ENCODE measurements at places on chromosomes 7 and 10.

- no peak for DNase-seq
These were observed 15.5 kb downstream of the WAPL start for GRCh38 chr10:86506062-86506461.

DNA sequence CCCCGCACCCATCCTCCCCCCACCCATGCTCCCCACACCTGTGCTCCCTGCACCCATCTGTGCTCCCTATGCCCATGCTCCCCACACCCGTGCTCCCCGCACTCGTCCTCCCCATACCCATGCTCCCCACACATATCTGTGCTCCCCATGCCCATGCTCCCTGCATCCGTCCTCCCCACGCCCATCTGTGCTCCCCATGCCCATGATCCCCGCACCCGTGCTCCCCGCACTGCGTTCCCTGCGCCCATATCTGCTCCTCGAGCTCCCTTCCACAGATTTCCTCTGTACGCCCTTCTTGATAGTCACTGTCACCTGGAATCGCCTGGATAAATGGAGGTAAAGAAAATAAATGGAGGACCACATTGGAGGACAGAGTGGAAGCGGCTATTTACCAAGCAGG lies 9.9 kb downstream of the DIP2C start:
- no peak for DNase-seq

DNA sequence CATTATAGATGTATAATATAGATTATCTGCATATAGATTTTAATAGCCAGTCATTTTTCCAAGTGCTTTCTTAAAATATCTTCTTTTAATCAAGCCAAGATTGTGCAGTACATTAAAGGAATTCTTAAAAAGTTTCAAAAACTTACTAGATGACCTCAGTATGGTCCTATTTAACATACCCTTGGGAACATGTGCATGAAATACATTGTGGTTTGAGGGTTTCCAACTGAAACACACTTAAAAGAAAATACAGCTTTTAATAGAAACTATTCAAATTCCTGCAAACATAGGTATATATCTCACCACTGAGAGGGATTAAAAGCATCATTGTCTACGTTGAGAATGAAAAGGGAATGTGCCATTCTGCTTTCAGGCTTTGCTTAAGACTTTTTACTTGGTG lies 364.9 kb downstream of the SUGCT start:
- DNase-seq: no peak

DNA sequence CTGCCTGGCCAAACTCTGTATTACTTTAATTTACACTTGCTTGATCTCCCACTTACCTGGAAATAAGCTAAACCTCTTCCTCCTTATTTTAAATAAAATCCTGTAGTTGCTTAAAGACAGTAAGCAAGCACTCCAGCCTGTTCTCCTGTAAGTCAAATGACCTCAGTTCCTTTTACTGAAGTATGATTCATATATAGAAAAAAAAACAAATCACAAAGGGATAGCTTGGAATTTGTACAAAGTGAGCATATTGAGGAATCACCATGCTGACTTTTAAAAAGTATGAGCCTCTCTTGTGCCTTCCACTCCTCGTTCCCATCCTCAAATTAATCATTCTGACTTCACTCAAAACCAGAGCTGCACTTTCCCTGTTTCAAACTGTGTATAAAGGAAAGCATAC lies 52.0 kb downstream of the C10orf90 start:
- no peak for DNase-seq

- DNase-seq: no peak
These were observed 1512.8 kb downstream of the REEP3 start for GRCh38 chr10:65033957-65034356.

DNA sequence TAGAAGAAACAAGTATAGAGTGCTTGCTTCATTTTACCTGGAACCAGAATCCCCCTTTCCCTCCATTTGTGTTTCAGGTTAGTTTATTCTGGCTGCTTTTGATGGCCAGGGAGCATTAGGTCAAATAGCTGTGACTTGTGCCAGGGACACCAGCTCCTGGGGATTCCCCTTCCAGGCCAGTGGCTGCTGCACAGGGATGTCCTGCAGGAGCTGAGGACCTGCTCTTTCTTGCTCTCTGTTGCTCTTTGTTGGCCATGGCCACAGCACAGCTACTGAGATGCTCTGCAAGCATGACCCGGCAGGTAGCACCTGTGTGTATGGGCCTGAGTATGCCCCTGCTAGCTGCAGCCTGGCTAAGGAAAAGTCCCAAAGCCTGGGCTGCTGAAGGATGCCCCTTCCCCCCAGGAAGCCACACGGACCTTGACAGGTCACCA lies 208.9 kb downstream of the EBF3 start:
- no peak for DNase-seq

DNA sequence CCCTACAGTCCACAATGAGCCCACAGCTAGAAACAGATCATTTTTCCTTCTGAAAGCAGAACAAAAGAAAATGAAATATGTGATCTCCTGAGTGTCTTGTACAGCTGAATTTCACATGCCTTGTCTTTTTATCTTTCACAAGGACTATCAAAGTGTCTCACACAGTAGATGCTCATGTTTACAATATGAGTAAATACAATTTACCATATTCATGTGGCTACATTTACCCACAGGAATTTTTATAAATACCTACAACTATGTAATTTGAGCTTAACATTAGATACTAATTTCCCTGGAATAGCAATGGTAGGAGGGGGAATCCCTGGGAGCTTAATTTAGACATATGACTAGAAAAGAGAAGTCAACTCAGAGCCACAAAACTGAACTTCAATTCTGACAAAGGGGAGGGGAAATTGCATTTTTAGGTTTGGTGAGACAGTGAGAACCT lies 186.2 kb downstream of the MACC1 start:
- no peak for DNase-seq

DNA sequence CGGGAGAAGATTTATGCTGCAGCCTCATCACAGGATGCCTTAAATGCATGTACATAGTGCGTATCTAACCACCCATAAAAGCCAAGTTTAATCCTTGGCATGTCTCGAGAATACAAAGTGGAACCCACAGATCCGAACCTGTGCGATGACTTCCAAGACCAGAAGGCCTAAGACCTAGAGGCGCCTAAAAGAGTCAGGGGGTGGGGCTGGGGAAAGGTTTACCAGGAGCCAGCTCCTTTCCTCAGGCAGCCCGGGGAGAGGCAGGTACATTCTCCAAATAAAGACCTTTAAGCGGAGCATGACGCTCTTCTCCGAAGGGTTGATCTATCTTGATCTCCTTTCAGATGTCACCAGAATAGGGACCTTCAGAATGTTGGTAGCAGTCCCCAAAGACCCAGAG lies 9.7 kb downstream of the SP8 start:
- no peak for DNase-seq

DNA sequence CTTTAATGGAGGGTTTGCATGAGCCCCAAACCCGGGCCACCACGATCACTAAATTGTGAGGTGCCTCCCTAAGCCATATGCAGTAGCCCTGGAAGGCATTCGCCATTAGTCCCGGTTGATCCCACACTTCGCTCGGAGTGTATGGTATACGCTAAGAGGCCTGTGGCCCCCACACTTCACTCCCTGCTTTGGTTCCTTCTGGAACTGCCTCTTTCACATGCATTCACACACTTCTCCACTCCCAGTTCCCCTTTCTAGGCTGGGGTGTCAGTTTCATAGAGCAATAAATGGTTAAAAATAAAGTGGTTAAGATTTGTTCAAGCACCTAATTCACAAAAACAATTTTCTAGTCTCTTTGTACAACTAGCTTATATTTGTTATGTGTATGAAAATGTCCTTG lies 212.1 kb upstream of the KCND2 start:
- DNase-seq: no peak

- no peak for DNase-seq
These were observed 440.0 kb downstream of the DNAJB9 start for GRCh38 chr7:109009636-109010035.

DNA sequence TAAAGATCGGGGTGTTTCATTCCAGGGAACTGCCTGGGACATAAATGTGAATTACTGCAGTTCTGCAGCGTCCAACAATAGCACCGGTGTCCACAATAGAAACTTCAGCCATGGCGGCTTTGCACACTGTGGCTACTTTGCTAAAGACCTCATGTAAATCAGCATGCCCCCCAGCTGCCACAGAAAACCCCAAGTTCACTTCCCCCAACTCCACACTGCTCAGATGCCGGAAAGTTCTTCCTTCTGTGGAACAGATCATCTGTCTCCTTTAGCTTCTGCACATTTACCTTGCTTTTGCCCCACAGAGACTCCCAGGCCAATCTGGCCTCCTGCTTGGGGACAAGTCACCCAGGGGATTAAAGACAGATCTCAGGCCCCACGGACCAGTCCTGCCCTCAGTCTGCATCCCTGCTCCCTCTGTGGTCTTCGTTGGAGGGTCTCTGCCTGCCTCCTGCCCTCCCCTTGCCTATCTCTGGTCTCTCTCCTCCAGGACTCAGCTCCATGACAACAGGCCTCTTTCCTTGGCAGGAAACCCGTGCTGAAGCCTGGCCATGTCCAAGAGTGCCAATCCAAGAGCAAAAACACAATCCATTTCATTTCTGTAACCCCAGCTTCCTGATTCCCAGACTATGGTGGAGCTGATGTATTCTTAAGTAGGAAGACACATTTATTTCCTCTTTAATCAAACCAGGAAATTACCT lies 403.2 kb downstream of the RPS24 start:
- no peak for DNase-seq

DNA sequence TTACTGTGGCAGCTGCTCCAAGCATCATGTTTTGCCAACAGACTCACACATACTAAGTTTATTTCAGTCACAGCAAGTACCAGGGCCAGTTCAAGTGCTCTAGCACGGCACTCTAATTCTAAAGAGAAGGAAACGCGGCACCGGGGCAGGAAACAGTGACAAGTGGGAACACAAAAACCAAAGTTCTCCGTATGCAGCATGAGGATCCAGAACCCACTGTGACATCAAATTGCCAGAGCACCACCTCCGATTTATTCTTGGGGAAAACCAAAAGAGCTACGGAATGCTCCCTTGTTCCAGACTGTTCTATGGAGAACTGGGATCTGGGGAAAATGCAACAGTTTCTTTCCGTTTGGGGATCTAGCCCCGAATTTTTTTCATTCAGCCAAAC lies 448 bp upstream of the PTER start:
- DNase-seq: no peak

DNA sequence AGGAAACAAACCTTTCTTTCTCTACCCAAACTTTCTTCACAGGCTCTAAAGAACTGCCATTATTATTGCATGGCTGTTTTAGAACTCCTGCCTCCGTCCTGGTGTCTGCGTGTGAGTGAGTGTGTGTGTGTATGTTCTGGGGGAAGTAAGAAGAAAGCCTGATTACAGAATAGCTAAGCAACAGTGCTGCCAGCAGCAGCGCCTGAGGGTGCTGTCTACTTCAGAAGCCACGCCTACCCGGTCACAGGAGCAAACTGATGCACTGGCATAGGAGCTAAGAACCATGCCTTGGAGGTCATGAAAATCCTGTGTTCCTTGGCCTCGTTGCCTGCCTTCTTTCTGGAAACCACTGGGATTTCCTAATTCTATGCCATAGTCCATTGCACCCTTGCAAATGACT lies 25.2 kb downstream of the LIPK start:
- DNase-seq: no peak

- DNase-seq: no peak
These were observed 14.4 kb downstream of the FFAR4 start for GRCh38 chr10:93580828-93581227.

DNA sequence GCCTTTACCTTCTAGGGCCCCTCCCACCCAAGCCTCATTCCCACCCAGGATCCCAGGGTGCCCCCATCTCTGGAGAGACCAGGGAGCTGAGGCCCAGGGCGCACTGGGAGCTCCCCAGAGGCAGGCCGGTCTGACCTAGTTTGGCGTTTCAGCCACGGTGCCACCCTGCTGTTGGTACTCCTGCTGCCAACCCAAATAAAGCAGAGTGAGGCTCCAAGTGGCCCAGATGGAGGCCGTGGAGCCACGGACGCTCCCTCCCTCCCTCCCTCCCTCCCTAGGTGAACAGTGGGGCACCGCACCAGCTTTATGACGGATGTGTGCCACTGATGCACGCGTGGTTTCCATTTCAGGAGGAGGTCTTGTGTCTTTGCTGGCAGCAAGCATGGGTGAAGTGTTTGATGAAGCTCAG lies 1.8 kb downstream of the INPP5A start:
- no peak for DNase-seq
